ENCODE measurements at places on chromosomes 3 and 15. TPM values are rescaled to one million over a fixed set of nuclear protein-coding genes. Genes with fewer than 3 reads are reported as not detected.

DNA sequence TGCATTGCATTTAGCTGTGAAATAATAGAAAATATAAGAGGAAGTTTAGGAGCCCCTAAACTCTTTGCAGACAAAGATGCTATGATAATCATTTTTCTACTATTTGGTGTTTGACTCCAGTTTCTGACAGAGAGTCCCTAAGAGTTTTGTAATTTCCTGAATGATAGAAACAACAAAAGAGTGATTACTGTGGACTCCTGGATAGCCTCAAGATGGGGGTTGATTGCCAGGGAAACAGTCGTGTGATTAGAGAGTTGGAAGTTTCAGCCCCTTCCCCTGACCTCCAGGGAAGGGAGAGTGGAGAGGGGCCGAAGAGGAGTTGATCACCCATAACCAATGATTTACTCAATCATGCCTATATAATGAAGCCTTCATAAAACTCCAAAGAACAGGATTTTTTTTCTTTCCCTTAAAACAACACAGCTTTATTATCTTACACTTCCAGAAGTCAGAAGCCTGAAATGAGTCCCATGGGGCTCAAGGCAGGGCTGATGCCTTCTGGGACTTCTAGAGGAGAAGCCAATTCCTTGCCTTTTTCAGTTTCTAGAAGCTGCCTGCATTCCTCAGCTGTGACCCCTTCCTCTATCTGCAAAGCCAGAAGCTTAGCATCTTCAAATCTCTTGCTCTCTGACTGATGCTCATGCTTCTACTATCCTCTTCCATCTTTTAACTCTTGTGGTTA, 292.3 kb upstream of the ZPLD1 start:
- no peak for DNase-seq
- H3K36me3 ChIP-seq: no peaks in the 10 kb centered on the region
- H3K27ac ChIP-seq: no peak overlapping the region
- H3K4me3 ChIP-seq: no peak overlapping the region
- no peaks in the 10 kb centered on the region for H3K27me3 ChIP-seq
- peaks cover 3% of the 10 kb centered on the region for H3K4me1 ChIP-seq

GRCh38 chr15:58340176-58340575, 91.6 kb upstream of the LIPC start:
- DNase-seq: no peak
- no peaks in the 10 kb centered on the region for H3K36me3 ChIP-seq
- no peak overlapping the region for H3K27ac ChIP-seq
- no peaks in the 10 kb centered on the region for H3K27me3 ChIP-seq

- H3K27me3 ChIP-seq: no peaks in the 10 kb centered on the region
- H3K4me3 ChIP-seq: no peak overlapping the region
- no peak overlapping the region for H3K27ac ChIP-seq
- H3K36me3 ChIP-seq: peaks cover 2% of the 10 kb centered on the region
- H3K4me1 ChIP-seq: peaks cover 10% of the 10 kb centered on the region
- DNase-seq: peak; percentile 14
Measured at GRCh38 chr3:107414325-107414964, 37.2 kb downstream of the CCDC54 start.

The GLDN gene
- not detected for total RNA-seq

GRCh38 chr3:190357468-190357867, 30.5 kb upstream of the CLDN16 start:
- no peaks in the 10 kb centered on the region for H3K4me1 ChIP-seq
- no peak overlapping the region for H3K4me3 ChIP-seq
- no peaks in the 10 kb centered on the region for H3K36me3 ChIP-seq
- DNase-seq: no peak
- H3K27ac ChIP-seq: no peak overlapping the region

- H3K27ac ChIP-seq: no peak overlapping the region
- peaks cover 6% of the 10 kb centered on the region for H3K27me3 ChIP-seq
- peaks cover 34% of the 10 kb centered on the region for H3K4me1 ChIP-seq
- H3K36me3 ChIP-seq: peaks cover 1% of the 10 kb centered on the region
- no peak for DNase-seq
- no peak overlapping the region for H3K4me3 ChIP-seq
Measured at GRCh38 chr3:114498539-114499370, 204.9 kb downstream of the TIGIT start.

GRCh38 chr3:123949641-123950040, 11.4 kb downstream of the CCDC14 start:
- peaks cover 26% of the 10 kb centered on the region for H3K36me3 ChIP-seq
- H3K4me1 ChIP-seq: no peaks in the 10 kb centered on the region
- DNase-seq: no peak

The ABI3BP gene
- not detected for total RNA-seq

DNA sequence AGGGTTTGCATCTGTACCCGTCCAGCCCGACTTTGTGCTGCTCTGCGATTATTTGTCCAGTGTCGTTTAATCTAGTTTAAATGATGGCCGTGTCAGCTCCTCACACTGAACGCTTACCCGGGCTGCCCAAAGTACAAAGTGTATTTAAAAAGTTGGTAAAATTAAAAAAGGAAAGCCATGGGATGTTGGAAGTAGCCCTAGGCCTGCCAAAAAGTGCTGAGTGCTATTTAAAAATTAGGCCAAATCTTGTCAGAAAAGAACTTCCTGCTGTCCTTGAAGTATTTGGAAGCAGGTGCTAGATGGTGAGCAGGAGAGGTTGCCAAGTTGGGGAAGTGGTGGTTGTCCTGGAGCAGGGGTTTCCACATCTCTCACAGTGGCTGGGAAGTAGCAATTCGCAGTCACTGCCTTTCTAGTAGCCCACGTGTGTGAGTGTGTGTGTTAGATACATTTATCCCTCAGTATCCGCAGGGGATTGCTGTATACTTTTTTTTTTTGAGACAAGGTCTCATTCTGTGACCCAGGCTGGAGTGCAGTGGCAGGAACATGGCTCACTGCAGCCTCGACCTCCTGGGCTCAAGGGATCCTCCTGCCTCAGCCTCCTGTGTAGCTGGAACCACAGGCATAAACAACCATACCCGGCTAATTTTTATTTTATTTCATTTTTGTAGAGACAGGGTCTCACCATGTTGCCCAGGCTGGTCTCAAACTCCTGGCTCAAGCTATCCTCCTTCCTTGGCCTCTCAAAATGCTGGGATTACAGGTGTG, 664 bp downstream of the PPCDC start:
- H3K27ac ChIP-seq: peak overlapping the region; percentile 90
- peaks cover 5% of the 10 kb centered on the region for H3K36me3 ChIP-seq
- peaks cover 17% of the 10 kb centered on the region for H3K4me1 ChIP-seq
- H3K4me3 ChIP-seq: peak overlapping the region; percentile 90
- DNase-seq: peak; percentile 35

The RPL15 gene
- 2,959 TPM for total RNA-seq

GRCh38 chr3:140022066-140022770, 87.2 kb downstream of the CLSTN2 start:
- H3K27me3 ChIP-seq: peaks cover 2% of the 10 kb centered on the region
- no peak for DNase-seq
- no peak overlapping the region for H3K27ac ChIP-seq
- no peaks in the 10 kb centered on the region for H3K36me3 ChIP-seq
- no peak overlapping the region for H3K4me3 ChIP-seq
- no peaks in the 10 kb centered on the region for H3K4me1 ChIP-seq

The GRIP2 gene
- total RNA-seq: not detected

- H3K27me3 ChIP-seq: peaks cover 9% of the 10 kb centered on the region
- no peaks in the 10 kb centered on the region for H3K4me1 ChIP-seq
- H3K4me3 ChIP-seq: no peak overlapping the region
- H3K36me3 ChIP-seq: peaks cover 2% of the 10 kb centered on the region
Measured at GRCh38 chr3:46471371-46471914, 6.7 kb upstream of the LTF start.

The KLHL6 gene
- total RNA-seq: 82.4 TPM

DNA sequence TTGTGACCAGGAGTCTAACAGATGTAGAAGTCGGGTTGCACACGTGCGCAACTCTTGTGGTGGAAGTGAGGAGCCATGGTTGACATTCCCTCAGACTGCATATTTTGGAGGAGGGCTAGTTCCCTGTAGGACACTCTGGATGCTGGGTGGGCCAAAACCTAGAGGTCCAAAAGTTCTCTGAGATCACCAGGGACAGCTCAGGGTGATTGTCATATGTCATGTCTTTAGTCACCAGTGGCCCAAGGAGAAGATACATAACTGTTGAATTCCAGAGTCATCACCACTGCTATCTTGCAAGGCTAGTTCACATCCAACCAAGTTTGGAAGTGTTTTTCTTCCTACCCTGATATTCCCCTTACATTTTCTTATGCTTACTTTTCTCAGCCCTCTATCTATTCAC, 95.2 kb upstream of the C3orf80 start:
- no peak overlapping the region for H3K27ac ChIP-seq
- peaks cover 6% of the 10 kb centered on the region for H3K27me3 ChIP-seq
- H3K36me3 ChIP-seq: no peaks in the 10 kb centered on the region
- no peak for DNase-seq

The RGMA gene
- 0.47 TPM for total RNA-seq

The ROBO2 gene
- not detected for total RNA-seq

The TTC21A gene
- 1.5 TPM for total RNA-seq

- no peaks in the 10 kb centered on the region for H3K36me3 ChIP-seq
- peaks cover 18% of the 10 kb centered on the region for H3K27me3 ChIP-seq
- no peaks in the 10 kb centered on the region for H3K4me1 ChIP-seq
- DNase-seq: no peak
Measured at GRCh38 chr15:47820747-47821319, 103.5 kb downstream of the SEMA6D start.

The GOLGA6L9 gene
- 2.1 TPM for total RNA-seq

- H3K27me3 ChIP-seq: no peaks in the 10 kb centered on the region
- no peak overlapping the region for H3K27ac ChIP-seq
- no peaks in the 10 kb centered on the region for H3K4me1 ChIP-seq
Measured at GRCh38 chr15:68315495-68316031, 38.0 kb downstream of the FEM1B start.

GRCh38 chr3:127720985-127721935, 48.5 kb downstream of the ABTB1 start:
- no peaks in the 10 kb centered on the region for H3K36me3 ChIP-seq
- H3K4me1 ChIP-seq: no peaks in the 10 kb centered on the region
- H3K27ac ChIP-seq: no peak overlapping the region
- no peak for DNase-seq
- no peak overlapping the region for H3K4me3 ChIP-seq

DNA sequence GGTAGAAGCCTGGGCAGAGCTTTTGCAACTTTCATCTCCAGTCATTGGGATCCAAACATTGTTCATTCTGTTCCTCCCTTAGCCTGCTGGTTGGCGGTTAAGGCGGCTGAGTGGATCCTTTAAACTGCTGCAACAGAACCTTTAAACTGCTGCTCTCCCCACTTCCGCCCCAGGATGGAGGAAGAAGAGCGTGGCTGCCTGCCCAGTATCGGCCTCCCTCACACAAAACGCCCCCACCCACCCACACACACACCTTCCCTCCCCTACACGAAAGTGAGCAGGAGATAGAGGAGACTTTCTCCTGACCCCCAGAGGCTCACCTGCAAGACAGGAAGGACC, 460 bp upstream of the ZMAT3 start:
- H3K36me3 ChIP-seq: peaks cover 12% of the 10 kb centered on the region
- peak; percentile 70 for DNase-seq
- no peaks in the 10 kb centered on the region for H3K27me3 ChIP-seq
- peak overlapping the region; percentile 99 for H3K4me3 ChIP-seq
- peaks cover 42% of the 10 kb centered on the region for H3K4me1 ChIP-seq

All from activated naive CD4-positive, alpha-beta T cell treated with anti-CD3 and anti-CD28 coated beads for 36 hours (primary cell).